Stimulated activated CD4-positive, alpha-beta T cell treated with anti-CD3 and anti-CD28 coated beads, Interleukin-4, amount 100 ng/mL, for 48 hours (primary cell): ENCODE measurements at places on chromosomes 6 and 20.

DNA sequence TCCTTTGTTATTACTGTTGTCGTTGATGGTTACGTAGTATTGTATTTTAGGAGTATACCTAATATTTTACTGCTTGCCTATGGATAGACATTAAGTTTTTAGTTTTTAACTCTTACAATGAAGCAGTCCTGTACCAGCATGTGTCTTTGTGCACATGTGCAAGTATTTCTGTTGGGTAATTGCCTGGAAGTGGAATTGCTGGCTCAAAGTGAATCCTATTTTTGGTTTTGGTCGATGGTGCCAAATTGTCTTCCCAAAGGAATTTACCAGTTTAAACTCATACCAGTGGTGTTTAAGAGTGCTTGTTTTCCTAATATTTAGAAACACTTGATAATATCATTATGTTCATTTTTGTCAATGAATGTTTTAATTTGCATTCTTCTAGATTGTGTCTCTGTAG, 75.5 kb downstream of the ANKS1A start:
- DNase-seq = no peak

GRCh38 chr6:63537959-63538300, 34.4 kb upstream of the LOC128125822 start:
- no peak for DNase-seq

- DNase-seq = no peak
These were observed 1.4 kb upstream of the ULBP3 start for GRCh38 chr6:150070236-150070818.

DNA sequence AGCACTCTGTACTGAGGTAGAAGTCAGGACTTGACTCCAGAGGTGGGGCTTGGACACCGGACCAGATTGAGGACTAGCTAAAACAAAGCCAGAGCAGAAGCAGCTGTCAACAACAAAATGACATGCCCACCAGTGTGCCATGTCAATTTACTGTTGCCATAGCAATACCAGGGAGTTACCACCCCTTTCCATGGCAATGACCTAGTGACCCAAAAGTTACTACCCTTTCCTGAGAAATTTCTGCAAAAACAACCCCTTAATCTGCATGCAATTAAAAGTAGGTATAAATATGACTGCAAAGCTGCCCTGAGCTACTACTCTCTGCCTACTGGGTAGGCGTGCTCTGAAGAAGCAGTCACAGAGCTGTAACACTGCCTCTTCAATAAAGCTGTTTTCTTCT, 21.0 kb downstream of the MAP3K5 start:
- no peak for DNase-seq

GRCh38 chr20:63686094-63686491, 10.4 kb upstream of the TNFRSF6B start:
- no peak for DNase-seq

DNA sequence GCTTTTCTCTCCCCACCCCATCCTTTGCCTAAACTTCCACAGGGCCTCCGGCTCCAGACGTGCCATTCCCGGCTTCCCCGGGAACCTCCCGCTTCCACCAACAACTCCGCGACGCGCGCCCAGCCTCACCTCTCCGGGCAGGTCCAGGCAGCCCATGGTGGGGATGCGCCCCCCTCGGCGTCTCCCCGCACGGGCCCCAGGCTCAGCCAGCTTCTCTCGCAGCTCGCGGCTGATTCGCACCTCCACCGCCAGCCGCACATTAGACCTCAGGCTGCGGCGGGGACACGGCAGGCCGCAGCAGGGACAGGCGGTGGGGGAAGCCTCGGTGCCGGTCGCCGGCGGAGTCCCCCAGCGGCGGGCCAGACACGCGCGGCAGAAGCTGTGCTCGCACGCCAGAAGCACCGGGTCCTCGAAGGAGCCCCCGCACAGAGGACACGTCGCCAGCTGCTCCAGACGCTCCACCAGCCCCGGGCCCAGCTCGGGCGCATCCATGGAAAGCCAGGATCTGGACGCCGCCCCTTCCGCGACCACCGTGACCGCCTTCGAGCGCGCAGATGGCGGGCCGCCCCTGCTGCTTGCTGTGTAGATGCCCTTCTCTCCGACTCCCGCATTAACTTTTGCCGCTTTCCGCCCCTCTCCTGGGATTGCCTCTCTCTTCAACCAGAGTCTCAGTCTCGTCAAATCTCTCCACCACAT, at the start of gene RNF39:
RNF39 (minus strand) TSS at position 676 of the 696 bp plus-strand sequence; CDS start at position 492, 184 bp downstream.
- DNase-seq = no peak

DNA sequence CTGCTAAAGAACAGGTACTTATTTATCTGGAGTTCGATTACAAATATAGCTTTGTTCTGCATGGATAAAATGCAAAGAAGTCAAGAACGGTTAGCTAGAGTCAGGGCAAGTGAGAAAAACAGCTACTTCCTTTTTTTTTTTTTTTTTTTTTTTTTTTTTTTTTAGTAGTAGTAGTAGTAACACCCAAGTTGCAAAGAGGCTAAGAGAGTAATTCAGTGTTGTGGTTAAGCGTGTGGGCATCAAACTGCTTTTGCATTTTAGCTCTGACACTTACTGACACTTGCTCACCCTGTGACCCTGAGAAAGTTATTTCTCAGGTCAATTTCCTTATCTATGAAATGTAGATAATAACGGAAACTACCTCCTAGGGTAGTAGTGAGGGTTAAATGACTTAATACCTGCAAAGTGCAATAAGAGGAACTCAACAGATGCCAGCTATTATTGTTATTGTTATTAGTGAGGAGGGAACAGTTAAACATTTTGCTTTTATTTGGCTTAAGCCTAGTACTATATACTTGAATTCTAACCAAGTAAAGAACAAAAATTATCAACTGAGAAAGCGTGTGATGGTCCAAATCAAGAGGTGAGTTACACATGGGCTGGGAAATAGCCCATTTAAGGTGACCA, 86.7 kb upstream of the BACH2 start:
- no peak for DNase-seq

- no peak for DNase-seq
These were observed 15.4 kb downstream of the TFAP2A start for GRCh38 chr6:10399451-10399850.

DNA sequence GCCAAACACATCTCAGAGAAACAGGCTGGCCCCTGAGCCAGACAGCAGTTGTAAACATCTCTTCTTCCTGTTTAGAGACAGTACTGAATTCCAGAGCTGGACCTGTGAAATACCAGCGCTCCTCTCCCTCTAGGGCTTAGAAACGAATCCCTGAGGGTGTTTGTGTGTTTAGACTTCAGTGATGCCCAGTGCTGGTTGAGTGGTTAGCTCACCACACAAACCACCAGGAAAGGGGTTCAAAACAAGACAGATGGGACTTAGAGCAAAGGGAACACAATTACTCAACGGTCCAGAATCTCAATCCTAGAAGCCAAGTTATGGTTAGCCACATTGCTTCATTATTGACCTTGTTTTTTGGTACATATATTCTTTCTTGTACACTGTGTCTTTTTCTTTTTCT, 108.7 kb upstream of the TMEM170B start:
- DNase-seq = no peak

DNA sequence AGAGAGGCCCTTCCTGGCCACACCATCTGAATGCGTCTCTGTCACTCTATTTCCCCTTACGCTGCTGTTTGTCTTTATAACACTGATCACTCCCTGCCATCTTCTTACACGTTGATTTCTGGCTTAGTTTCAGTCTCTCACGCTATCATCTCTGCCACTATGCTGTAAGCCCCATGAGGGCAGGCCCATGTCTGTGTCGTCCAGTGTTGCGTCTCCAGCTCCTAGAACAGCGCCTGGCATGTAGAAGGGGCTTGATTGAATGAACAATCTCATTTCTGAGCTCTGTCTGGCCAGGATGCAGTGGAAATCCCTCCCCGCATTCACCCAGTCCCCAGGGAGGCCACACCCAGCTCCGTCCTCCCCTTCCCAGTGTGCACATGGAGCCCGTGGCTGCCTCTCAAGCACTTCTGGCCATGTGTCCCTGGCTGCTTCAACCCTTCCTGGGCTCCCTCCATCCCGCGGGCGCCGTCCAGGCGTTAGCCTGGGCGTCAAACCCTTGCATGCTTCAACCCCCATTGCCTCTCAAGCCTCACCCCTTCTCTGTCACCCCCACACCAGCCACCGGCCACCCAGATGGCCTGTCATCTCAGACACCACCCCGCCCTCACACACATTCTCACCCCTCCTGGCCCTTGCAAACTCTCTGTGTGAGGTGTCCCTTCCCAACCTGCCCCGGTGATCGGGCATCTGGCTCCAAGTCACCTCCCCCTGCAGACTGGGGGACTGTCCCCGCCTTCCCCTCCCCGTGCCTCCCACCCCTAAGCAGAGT, 71.1 kb downstream of the SRC start:
- DNase-seq = no peak

- DNase-seq = no peak
These were observed 19.7 kb upstream of the GTSF1L start for GRCh38 chr20:43746344-43747137.

- DNase-seq = no peak
These were observed 87.0 kb downstream of the YTHDF1 start for GRCh38 chr20:63128956-63129355.

GRCh38 chr6:20838113-20838512, 303.9 kb downstream of the CDKAL1 start:
- DNase-seq = no peak

DNA sequence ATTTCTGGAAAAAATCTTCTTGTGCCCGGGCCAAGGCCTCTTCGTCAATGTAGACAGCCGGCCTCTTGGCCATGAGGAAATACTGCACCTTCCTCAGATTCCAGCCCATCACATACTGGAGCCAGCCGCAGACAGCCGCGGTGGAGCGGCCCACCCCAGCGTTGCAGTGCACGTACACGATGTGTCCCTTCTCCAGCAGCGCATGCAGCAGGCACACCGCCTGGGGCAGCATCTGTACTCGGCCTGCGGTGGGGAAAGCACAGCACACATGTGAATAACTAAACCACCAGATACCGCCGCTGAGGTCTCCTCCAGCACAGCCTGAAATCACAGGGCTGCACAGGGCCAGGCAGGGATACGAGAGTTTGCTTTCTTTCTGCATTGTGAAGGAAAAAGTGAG, 107.9 kb downstream of the EPM2A start:
- no peak for DNase-seq

DNA sequence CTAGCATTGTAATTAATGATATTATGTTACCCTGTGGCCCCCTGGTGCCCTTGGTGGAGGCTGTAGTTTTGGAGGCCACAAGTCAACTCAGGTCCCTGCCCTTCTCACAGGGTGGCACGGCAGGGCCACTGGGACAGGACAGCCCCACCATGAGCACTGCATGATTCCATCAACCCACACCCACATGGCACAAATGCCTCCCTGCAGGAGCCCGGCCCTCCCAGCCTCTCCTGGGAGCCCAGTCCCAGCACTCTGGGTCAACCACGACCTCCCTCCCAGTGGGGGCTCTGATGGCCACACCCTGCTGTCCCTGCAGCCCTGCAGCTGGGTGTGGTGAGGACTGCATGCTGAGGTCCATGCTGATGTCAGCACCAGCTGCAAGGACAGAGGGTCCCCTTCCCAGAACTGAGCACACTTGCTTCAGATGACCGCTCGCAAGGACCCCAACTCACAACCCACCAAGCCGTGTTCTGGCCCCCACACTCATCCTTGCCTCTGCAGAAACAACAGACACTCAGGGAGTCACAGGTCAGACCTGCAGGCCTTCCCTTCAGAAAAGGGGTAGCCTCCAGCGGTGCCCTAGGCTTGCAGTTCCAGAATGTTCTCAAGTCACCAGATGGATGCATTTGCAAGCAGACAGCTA, 15.7 kb upstream of the CST7 start:
- no peak for DNase-seq

DNA sequence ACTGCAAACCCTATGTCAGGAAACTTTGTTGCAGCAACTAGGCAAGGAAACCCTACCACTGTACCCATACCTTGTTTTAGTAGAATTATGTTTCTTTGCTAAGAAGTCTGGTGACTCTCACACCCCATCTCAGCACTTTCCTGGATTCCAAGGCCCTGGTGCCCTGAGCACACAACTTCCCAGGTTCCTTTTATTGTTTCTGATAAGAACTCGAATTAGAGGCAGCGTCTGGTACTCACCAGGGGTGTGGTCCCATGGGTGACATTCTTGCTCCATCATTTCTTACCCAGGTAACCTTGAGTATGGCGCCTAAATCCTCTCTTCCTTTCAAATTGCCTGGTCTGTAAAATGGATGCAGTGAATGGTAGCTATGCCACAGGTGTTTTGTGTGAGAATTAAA, 34.1 kb downstream of the MYB start:
- no peak for DNase-seq

DNA sequence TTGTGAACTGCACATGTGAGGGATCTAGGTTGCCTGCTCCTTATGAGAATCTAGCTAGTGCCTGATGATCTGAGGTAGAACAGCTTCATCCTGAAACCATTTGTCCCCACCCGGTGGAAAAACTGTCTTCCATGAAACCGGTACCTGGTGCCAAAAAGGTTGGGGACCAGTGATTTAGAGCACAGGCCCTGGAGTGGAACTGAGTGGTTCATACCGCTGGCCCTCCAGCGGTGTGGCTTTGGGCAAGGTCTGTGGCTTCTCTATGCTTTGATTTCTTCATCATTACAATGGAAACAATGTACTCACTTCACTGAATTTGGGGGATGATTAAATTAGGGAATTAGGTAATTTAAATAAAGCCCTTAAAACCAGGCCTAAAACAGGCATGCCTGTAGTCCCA, 36.3 kb downstream of the CD164 start:
- DNase-seq = no peak

GRCh38 chr6:7916959-7917358, 6.4 kb upstream of the TXNDC5 start:
- DNase-seq = no peak

GRCh38 chr6:37988696-37989095, 169.2 kb downstream of the ZFAND3 start:
- DNase-seq = no peak

DNA sequence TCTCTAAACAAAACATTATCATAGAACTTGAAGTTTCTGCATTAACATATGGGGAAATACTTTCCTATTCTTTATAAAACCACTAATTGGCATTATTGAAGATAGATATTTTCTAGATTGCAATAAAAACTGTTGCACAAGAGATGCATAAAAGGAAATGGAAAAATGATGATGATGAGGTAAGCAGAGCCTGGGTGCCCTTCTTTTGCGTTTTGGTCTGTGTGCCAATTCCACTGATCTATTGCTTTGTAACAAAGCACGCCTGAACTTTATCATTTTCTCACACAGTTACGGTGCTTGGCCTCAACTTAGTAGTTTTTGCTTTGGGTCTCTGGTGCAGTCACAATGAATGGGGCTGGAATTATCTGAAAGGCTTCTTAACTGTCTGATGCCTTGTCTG, 450.5 kb downstream of the MAFB start:
- no peak for DNase-seq

DNA sequence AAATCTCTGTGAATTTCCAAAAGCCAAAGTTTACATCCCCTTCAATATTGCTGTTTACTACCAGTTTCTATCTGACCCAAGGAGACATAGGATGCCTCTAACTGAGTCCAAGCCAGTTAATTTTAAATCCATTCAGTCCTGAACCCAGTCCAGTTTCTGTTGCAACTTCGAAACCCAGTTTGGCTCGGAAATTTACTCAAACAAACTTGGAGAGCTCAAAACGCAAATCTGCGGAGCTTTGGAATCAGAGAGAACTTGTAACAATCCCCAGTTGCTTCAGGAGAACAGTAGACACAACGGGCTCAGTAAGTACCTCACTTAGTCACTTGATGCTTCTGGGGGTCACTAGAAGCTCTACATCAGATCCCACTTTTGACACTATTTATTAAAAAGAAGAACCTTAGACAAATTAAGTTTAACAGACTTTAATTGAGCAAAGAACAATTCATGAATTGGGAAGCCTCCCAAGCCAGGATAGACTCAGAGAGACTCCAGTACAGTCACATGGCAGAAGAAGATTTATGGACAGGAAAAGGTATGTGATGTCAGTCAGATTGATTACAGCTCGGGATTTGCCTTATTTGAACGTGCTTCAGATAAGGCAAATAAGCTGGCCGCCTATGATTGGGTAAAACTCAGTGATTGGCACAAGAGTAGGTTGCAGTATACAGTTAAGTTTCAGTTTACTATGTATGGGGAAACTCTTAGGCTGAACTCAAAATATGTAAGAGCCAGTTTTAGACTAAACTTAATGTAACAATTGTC, 118.0 kb downstream of the RFPL4B start:
- DNase-seq = no peak
